ENCODE measurements at places on chromosomes 5 and 9.
A peak's percentile ranks its signal among the peaks of the same experiment; 100 is the strongest.

GRCh38 chr5:74649421-74649973 is 9.0 kb upstream of the ENC1 start:
- no peak for DNase-seq

DNA sequence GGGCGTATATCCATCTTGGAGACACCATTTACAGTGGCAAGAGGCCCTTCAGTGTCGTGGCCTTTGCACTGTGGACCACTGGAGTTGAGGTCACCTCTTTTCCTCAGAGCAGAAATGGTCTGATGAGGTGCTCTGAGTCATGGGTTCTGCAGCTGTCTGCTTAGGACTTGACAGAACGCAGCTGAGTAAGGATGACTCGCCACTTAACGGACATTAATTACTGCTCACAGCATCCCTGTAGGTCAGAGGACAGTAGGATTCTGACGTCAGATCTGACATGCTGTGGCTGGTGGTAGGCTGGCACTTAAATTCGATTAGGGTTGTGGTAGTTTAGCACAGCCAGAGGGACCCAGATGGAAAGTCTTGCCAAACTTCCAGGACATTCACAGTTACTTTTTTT is 479.4 kb downstream of the DMAC1 start:
- DNase-seq, result no peak

DNA sequence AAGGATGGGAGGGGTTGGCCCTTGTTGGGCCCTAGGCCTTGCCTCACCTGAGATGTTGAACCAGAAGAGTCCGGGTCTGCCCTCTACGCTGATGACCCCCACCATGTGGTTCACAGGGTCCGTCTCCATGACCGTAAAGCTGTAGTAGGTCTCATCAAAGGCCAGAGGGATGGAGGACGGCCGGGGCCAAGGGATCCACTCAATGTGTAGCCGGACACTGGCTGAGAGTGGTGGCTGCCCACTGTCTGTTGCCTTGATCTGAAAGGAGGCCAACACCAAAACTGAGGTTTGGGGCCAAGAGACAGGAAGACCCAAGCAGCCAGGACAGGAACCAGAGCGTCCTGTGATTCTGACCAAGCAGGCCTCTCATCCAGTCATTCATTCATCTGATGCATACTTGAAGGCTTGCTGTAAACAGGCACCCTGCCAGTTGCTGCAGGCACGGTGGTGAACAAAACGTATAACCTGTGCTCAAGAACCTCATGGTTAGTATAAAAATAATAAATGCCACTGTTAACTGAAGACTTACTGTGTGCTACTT is 37.9 kb downstream of the FAT2 start:
- DNase-seq, result no peak

- DNase-seq, result peak; percentile 31
These were observed 896 bp downstream of the EBF1 start for GRCh38 chr5:159098603-159099436.

DNA sequence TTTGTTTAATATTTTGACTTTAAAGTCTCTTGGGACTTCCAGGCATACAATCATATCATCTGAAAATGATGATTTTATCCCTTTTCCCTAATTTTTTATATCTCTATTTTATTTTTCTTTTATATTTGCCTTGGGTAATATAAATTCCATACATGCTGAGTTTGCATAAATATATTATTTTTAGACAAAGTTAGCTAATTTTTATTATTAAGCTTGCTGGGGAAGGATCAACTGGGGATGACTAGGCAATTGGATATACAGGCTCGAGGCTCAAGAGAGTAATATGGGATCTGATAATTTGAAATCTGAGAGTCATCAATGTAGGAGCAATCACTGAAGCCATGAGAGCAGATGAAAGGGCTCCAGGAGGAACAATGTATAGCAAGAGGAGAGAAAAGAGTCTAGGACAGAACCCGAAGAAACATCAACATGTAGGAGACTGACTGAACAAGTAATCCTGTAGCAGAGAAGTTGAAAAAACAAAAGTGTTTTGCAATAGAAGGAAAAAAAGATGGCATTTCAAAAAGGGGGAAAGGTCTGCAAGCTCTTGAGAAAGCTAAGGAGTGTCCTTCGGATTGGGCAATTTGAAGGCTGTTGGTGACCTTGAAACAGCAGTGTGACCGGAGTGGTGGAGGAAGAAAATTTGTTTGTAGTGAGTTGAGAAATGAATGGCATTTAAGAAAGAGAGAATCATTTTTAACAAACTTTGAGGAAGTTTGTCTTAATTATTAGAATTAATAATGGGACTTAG is 17.0 kb upstream of the RHOBTB3 start:
- DNase-seq, result no peak

GRCh38 chr5:143177263-143177983 is 226.1 kb downstream of the NR3C1 start:
- peak; percentile 82 for DNase-seq

- no peak for DNase-seq
These were observed 533.4 kb downstream of the PSAT1 start for GRCh38 chr9:78830301-78830700.

DNA sequence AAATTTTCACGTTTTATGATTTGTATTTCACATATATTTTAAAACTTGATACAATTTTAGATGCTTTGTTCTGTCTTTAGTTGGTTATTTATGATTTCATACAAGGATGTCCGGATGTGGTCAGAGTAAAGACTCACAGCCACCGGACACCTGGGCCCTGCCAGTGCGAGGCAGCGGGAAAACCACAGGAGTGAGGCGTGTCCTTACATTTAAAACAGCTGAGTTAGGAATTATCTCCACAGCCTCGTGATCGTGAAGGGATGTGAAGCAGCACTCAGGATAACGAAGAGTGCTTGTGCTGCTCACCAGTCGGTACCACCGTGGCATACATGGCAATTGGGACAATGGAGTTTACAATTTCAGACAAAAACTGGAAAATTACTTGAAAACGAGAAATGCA is 14.0 kb downstream of the SNX18 start:
- DNase-seq, result no peak

GRCh38 chr5:137734962-137735554 is 831 bp downstream of the KLHL3 start:
- no peak for DNase-seq

DNA sequence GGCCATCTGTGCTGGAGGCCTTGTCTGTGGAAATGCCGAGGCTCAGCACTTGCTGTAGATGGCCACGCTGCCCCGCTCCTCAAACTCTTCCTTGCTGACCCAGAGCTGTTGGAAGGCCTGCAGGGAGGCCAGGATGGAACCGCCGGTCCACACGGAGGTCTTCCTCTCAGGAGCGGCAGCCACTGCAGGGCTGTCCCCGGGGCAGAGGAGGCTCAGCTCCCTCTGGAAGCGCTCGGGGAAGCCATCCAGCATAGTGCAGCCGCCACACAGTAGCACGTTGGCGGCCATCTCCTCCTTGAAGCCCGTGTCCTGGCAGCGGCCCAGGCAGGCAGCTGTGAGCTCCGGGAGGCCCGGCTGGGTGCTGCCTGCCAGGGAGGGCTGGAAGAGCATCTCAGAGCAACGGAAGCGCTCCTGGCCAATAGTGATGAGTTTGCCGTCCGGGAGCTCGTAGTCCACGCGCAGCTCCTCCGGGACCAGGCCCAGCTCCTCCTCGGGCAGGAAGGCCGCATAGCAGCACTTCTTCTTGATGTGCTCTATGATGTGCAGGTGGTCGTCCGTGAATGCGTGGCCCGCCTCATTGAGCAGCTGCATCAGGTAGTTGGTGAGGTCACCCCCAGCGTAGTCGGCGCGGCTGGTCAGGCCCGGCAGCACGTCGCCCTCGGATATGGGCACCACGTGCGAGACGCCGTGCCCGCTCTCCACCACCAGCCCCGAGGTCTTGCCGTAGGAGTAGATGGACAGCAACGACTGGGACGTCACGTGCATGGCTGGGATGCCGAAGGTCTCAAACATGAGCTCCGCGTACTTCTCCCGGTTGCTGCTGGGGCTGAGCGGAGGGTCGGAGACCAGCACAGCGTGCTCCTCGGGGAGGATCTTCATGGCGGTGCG is 901 bp downstream of the ACTL7B start:
- DNase-seq, result no peak

- no peak for DNase-seq
These were observed 72.1 kb upstream of the ATP10B start for GRCh38 chr5:160923936-160924710.

- no peak for DNase-seq
These were observed 142.2 kb upstream of the ZNF366 start for GRCh38 chr5:72649449-72649848.
